ENCODE measurements at places on chromosomes 7 and 10.
A peak's percentile ranks its signal among the peaks of the same experiment; 100 is the strongest.

DNA sequence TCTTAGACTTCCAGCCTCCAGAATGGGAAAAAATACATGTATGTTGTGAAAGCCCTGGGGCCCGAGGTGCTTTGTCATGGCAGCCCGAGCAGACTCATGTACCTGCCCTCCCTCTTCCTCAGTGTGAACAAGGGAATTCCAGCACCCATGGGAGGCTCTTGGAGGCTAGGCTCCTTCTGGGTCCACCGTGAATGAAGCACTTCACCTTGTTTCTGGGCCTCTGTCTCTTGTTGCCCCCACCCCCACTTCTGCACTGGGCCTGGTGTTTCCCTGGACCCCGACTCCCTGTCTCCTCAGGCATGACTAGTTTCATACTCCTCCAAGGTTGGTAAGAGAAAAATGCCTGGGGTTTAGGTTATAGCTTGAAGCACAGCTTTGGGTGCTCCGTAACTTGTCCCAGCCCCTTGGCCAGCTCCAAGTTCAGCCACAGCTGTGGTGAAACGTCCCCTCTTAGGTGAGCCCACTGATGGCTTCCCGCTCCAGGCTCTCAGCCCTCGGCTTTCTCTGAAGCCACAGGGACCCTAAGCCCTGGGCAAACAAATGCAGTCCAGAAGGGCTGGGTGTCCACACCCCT, 30.2 kb upstream of the ARHGAP22 start:
- DNase-seq: no peak

DNA sequence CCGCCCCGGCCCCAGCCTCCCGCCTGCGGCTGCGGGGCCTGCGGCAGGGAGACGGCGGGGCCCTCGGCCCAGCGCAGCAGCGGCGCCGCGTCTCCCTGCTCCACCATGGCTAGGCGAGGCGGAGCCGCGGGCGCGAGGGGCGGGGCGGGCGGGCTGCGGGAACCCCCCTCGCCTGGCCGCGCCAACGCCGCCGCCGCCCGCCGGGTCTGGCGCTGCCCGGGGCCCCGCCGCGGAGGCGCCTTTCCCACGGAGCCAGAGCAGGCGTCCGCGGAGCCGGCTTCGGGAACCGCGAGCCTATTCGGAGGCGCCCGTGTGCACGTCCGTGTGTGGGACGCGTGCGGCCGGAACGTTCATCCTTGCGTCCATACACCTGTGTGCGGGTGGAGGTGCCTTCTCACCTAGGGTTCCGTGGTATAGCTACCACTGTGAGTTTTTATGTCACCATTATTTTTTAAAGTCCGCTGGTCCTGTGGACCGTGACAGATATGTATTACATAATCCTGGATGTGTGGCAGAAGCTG, at the start of gene DENND11:
Gene DENND11 (minus strand): TSS at position 120 of the 521 bp plus-strand sequence. CDS start 13 bp downstream, at position 107.
- peak; percentile 34 for DNase-seq

DNA sequence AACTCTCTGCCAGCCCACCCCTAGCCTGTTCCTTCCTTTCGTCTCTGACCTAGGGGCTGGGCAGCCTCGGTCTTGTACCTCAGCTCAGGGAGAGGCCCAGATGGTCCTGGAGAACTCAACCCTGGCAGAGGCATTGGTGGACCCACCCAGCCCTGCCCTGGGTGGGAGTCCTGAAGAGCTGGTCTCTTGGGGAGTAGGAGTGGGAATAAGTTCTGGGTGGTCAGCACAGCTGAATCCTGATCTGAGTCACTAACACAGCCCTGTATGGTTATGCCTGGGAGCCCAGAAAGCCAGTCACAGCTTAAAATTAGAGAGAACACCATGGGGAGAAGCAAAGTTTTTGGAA, 84.0 kb downstream of the SORBS1 start:
- no peak for DNase-seq

- no peak for DNase-seq
Observed at GRCh38 chr7:66542528-66543269, 86.0 kb upstream of the KCTD7 start.

DNA sequence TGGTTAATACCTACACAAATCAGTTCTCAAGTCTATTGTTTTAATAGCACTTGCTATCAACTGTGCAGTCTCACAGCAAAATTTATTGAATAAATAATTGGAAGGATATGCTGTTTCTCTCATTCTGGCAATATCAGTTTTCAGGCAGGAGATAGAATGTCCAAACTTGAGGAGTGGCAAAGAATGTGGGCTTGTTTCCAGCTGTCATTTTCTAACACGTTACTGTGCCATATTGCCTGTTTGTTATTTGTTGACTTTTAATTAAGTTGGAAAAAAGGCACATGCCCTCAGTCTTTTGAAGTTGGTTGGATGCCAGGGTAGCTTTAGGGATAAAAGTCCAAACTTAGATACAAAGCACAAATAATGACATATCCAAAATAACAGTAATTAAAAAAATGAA, 52.2 kb downstream of the MAGI2 start:
- DNase-seq: no peak

GRCh38 chr7:86485827-86486226, 157.9 kb upstream of the GRM3 start:
- DNase-seq: no peak

DNA sequence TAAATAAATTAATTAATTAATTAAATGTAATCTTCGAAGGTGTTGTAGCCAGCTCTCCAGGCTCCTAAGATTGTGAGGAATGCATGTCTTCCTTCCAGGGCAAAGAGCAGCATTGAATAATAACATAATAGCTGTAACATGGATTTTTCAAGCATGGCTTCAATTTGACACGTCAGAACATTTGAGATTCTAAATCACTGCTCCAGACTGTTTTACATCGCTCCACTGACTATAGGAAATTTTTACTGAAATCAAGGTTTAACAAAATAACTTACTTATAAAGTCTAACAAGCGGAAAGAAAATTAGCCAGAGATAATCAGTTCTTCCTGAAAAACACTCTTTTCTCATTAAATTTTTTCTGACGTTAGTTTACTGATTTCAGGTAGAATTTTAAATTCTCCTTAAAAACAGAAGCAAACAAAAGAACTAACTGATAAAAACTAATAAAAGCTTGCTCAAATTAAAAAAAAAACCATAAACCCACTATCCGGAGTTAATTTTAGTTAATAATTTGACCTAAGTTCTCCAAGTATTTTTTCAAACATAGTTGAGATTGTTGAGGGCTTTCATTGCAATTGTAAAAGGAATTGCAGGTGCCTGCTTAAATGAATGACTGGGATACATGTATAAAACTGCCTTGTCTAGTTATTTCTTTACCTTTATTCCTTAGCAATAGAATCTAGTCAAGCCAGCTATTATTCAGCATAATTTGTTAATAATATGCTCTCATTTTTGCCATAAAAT, 51.2 kb upstream of the SGCE start:
- DNase-seq: no peak

DNA sequence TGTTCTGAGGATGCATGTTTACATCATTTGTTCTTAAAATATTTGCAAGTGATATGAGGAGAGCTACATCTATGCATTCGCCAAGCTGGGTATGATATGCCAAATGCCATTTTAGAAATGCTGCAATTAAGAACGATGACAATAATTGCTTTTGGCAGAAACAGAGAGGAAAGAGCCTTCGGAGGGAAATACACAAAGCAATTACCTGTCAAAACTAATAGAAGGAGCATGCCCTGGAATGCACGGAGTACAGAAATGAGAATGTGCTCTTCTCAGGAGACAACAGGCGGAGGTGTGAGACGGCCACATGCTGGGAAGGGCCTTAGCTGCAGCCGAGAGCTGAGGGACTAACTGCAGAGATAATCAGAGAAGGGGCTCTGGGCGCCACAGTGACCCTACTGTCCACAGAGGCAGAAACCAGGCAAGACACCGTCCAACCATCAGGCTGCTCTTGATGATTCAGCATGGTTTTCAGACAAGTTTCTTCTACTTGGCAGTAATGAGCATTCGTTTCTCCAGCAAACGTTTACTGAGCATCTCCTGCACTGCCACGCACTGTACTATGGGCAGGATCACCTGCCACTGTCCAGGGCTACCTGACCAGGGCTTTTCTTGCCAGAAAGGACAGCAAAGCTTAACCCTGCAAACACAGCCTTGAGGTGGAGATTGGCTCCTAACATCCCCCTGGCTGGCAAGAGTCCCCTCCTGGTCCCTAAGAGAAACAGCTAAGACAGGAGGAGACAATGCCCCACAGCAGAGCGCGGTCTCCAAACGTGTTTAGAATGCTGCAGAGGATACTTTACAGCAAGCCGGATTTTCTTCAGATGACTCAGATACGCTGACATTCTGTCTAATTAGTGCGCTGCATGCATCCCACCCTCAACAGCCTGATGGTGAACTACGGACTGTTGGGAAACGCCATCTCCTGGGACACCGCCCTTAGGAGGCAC, 18.1 kb downstream of the VIPR2 start:
- DNase-seq: no peak

- DNase-seq: no peak
Observed at GRCh38 chr10:91613411-91614187, 19.3 kb downstream of the PPP1R3C start.

DNA sequence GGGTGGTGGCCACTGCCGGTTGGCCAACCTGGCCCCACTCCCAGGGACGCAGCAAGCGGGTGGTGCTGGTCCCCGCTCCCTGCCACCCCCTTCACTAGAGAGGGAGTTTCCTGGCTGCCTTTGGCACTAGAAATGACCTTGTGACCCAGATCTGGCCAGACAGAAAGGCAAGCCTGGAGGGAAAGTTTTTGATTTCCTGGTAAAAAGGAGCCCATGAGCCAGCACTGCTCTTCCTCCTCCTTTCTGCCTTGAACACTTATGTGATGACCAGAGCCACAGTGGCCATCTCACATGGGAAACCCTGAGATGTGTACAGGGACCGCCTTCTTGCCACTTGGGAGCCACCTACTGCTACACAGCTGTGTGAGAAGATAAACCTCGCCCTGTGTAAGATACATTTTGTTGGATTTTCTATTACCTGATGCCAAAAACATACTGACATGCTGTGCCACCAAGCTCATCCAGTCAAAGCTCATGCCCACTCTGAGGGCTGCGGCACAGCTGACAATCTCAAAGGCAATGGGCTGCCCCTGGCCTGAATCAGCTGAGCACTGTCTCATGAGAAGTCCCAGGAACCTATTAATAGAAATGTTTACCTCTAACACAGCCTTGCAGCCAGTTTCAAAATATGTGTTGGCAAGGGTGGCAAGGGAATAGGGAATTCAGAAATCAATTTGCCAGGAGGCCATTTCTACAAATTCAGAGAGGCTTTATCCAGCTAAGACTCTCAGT, 94.0 kb downstream of the CYTH3 start:
- no peak for DNase-seq

DNA sequence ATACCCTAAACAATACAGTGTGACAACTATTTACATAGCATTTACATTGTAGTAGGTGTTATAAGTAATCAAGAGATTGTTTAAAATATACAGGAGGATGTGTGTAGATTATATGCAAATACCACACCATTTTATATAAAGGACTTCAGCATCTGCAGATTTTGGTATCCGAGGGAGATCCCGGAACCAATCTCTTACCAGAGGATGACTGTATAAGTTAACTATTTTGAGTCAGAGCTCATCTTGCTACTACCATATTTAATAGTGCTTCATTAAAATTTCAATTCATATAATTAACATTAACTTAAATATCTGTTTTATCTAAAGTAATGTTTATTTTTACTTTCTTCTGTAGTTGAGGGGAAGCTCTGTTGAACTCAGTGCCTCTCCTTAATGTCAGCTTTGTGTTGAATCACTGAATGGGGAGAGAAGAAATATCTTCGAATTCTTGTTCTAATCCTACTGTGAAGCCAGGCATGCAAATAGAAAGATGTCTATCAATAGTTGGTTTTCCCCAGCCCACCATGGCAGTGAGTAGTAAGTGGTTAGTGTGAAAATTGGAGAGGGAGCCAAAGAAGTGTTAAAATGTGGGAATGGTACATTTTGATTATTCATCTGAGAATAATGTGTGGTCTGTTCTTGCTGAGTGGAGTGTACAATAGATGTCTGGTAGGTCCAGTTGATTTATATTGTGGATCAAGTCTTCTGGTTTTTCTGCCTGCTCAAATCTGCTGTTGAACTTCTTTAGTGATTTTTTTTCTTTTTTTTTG, 90.1 kb upstream of the CYP26C1 start:
- DNase-seq: no peak

DNA sequence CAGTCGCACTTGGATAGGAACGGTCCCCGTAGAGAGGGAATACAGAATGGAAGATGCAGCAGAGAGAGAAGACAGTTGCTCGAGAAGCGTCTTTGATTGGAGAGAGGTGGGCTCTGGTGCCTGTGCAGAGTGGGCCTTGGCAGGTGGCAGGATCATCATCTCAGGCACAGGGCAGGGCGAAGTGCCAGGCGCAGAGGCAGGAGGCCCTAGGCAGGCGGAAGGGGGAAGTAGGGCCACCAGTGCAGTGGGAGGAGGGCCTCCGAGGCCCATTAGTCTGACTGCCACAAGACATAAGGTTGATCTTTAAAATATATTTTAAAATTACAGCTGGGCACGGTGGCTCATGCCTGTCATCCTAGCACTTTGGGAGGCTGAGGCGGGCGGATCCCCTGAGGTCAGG, 10.1 kb downstream of the CARD11 start:
- no peak for DNase-seq

- no peak for DNase-seq
Observed at GRCh38 chr7:69109246-69109645, 489.0 kb upstream of the AUTS2 start.

DNA sequence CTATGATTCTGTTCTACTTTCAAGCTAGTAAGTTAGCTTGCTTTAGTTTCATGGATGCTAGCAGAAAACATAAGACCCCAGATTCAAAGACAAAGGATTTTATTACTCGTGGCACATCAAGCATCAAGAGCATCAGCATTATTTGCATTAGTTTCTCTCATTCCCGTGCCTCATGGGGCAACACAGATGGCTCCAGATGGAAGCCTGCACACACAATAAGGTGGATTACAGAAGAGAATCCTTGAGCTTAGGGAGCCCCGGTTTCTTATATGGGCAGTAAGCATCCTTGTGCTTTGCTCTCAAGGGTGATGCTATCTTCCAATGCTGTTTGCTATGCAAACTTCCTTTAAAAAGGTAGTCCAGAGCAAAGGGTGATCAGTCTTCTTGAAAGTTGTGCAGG, 10.7 kb upstream of the CAPZA2 start:
- DNase-seq: no peak

DNA sequence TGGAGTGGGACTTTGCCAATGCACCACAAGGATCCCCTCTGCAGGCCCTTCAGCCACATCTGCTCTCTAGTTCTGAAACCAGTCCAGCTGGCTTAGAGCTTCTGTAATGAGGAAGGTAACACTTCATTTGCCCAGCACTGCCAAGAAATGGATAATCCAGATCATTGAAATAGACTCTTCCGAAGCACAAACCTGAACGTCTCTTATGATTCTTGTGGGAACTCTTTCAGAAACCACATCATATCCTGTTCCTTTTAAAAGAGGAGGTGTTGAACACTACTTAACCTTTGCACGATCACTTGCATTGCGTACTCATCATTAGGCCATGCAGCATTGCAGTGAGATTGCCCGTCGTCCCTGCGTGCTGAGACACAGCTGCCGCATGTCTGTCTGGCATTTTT, 25.8 kb upstream of the PLPP4 start:
- DNase-seq: no peak

- no peak for DNase-seq
Observed at GRCh38 chr7:142001163-142001874, 5.6 kb downstream of the MGAM start.
